Activated T-cell treated with anti-CD3 and anti-CD28 coated beads, Interleukin-2, amount 50 U/mL, for 1 hour (primary cell): ENCODE measurements at places on chromosomes 7 and 10.

- DNase-seq, result no peak
These were observed 34.8 kb downstream of the SVOPL start for GRCh38 chr7:138666385-138666784.

GRCh38 chr7:1752111-1752510, 82.0 kb downstream of the ELFN1 start:
- DNase-seq, result no peak

- no peak for DNase-seq
These were observed 26.3 kb downstream of the SND1 start for GRCh38 chr7:127678337-127678736.

DNA sequence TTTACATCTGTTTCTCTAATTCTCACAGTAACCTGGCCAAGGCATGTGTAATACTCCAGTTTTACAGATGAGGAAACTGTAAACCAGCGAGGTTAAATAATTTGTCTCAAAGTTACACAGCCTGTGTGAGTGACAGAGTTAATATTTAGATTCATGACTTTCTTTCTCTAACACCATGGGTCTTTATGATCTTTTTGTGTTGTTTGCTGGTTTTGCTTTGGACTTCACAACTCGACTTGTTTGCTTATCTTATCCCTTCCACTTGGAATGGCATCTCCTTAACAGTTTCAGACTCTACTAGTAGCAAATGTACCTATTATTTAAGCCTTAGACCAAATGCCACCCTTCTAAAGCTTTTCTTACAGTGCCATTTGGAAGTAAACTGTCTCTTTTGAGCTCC, 34.4 kb downstream of the MXI1 start:
- no peak for DNase-seq
